ENCODE measurements at places on chromosomes 3 and 15.

DNA sequence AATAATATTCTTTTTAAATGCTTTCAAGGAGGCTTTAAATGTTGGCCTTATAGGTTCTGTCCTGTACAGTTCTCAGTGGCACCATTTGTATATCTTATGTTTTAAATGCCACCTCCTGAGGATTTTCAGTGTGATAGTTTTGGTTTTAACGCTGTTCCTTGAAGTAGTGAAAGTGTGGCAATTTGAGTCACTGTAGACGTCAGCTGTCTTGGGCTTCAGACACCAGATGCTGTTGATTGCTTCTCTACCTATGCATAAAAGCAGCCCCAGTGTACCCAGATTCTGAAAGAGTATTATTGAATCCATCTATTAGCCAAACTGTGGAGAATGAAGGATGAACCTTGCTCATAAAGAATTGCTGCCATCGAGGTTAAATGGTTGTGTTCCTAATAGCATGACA, 316.8 kb upstream of the GBE1 start:
- no peak for DNase-seq

DNA sequence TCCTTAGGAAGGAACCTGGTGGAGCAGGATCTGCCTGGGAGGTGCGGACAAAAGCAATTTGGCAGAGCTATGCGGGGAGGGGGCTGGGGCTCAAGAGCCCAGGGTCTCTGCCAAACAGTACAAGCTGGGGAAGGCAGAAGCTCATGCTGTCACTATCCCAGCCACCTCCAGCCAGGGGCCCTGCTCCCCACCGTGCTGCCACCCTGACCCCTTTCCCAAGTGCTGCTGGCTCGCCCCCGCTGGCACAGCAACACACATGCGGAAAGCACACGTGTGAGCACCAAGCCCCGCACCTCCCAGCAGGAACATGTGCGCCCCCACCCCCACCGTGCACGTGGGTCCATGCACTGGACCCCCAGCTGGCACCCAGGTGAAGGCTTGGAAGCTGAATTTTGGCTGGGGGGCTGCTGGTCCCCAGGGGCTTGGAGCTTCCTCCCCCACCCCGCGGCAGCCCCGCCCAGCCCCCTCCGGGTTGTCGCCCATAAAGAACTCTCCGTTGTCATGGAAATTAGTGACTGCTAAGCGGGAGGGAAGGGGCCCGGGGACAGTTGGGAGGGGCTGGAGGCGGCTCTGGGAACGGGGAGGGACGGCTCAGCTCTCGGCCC, 742 bp downstream of the CAMKV start:
- DNase-seq: no peak

DNA sequence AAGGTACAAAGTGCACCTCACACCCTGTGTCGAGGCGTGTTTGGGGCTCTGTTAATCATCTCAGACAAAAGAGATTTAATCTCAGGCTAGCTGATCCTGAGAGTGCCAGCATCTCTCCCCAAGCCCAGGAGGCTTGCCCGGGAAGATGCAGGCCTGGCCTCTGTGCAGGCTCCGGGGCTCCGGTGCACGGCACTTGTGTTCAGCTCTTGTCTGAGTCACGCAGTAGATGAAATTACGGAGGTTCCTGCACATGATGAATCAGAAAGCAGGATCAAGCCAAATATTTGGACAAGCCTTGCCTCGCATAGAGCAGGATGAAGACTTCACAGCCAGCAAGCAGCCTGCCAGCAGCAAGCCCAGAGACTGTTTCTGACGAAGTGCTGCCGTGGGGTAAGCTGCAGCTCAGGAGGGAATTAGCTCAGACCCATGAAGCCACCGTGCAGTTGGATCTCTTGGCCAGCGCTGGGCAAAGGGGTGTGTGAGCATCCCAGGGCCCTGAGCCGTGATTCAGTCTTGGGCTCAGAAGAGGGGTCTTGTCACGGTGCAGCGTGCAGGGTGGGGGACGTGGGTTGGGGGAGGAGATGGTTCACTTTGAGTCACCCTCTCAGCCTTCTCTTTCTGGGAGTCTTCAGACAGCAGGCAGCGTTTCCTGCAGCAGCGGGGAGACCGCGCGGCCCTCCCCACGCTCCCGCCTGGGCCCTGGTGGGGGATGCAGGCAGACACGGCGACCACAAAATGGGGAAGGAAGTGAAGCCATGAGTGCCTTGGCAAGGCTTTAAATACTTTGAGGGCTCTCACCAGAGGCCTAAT, 89.2 kb upstream of the MEF2A start:
- no peak for DNase-seq

DNA sequence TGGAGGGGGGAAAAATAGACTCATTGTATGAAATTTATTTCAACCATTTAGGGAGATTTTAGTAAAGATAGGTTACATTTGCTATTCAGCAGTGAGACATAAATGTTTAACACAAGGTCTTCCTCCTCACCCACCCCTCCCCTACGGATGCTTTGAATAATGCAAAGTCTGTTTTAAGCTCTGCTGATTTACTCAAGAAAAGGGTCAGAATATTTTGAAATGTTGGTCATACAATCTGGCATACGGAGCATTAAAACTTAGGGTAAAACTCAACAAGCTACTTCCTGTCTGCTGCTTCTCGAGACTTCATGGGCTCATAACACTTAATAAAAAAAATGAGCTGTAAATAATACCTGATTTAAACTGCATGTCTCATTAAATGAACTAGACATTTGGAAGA, 156.3 kb downstream of the WNT5A start:
- DNase-seq: no peak

DNA sequence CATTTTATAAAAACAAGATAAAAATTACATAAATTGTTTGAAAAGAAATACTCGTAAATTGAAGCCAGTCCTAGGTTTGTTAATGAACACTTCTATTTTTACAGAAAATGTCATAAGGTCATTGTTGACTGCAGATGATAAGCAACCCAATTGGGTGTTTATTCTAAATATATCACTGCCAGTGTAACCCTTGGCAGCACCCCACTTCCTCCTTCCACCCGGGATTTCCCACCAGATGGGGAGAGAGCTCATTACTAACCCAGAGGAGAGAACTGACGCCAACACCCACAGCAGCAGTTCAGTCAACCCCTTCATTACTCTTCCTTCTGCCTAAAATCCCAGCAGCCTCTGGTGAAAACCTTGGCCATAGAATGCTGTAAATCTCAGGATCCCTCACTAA, 307.6 kb downstream of the GAP43 start:
- no peak for DNase-seq

GRCh38 chr3:139534992-139535879, 4.3 kb downstream of the RBP1 start:
- DNase-seq: no peak

DNA sequence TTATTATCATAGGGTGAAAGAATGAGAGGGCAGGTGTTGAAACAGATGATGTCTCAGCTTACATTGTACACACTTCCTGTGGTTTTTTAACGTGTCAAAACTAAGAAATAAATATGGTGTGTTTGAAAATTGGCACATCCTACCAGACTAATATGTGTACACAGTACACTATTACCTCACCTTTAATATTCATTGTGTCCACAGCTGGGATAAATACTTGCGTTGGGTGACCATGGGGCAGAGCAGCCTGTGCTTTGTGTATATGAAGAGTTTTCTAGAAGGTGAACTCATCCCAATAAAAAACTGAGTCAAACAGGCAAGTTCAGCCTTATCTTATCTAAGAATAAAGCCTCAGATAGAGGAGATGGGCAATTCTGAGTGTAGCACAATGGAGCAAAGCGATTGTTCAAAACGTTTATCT, 17.3 kb downstream of the SUCNR1 start:
- DNase-seq: no peak

GRCh38 chr3:130844462-130844861, 49.4 kb upstream of the ATP2C1 start:
- DNase-seq: no peak

DNA sequence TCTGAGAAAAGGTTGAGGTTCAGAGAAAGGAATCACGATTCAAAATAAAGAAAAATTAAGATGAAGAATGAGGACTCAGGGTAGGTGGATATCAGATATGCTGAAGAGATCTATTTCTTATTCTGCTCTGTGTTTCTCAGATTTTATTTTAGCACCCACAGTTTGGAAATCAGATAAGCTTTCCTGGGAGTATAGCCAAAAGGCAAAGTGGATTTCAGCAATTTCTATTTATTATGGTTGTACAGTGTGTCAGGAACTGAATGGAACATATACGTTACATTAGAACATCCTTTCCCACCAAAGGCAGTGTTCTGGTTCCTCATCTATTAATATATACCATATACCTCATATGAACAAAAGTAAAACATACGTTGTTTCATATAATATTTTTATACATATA, 18.9 kb downstream of the PEX5L start:
- DNase-seq: no peak

DNA sequence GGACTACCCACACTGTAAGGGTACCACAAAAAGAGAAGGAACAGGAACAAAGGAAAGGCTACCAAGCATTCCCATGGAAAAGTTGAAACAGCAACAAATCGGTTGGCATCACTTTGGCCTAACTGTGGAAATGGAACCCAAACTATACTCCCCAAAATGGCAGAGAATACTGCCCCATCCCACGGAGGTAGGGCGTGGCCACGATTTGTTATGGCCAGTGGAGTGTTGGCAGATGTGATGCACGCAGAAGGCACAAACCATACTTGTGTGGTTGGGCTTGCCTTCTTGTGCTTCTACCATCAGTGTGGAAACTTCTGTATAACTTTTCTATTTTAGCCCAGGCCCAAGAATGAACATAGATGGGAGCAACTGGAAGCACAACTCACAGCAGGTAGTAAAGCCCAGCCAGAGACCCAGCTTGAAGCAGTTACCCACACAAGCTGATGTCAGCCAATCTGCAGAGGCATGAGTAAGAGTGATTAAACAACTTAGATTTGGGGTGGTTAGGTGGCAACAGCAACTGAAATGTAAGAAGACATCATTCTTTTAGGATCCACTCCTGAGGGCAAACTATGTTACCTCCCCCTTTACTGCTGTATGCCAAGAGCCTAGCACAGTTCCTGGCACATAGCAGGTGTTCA, 64.1 kb downstream of the BTD start:
- DNase-seq: no peak

DNA sequence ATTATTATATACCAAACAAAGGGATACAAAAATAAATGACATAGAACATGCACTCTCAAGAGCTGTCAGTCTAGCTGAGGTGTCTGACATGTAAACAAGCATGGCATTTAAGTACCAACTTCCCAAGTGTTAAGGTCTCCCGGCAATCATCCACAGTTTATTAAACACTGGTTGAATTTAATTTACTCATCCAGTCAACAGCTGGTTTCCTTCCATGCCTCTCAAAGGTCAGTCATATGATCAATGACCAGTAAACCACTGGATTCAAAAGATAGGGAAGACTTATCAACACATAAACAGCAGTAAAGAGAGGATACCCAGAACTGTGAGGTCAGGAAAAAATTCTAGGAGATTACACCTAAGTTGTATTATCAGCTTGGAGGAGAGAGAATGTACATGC, 80.4 kb downstream of the ADAM10 start:
- no peak for DNase-seq

- no peak for DNase-seq
Measured at GRCh38 chr15:82999905-83000671, 11.4 kb downstream of the C15orf40 start.

DNA sequence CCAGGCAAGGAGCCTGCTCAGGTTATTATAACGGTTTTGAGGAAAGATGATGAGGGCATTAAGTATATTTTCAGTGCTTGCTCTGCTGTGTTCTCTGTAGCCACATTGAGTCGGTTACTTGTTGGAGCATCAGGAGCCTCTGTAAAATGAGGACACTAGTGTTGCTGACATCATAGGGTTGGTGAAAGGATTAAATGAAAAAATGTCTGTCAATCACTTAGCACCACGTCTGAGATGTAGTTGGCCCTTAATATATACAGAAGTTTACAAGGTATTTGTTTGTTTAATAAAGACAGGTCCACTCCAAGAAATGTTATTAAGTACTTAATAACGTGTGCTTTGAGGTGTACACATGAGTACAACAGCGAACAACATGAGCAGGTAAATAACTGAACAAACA, 735 bp upstream of the SLC25A26 start:
- no peak for DNase-seq

GRCh38 chr3:177286034-177286433, 88.8 kb upstream of the TBL1XR1 start:
- no peak for DNase-seq

DNA sequence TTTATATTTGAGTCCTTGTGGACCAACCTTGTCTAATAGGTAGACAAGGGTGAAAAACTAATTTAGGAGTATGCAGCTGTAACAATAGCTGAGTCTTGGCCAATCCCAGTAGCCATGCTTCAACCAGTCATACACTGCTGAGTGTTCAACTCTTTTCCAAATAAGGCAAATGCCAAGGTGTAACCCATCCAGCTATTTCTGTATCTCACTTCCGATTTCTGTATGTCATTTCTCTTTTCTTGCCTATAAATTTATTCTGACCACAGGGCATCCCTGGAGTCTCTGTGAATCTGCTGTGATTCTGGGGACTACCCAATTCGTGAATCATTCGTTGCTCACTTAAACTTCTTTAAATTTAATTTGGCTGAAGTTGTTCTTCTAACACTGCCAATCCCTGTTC, 93.2 kb downstream of the MAGI1 start:
- no peak for DNase-seq

- no peak for DNase-seq
Measured at GRCh38 chr15:98442379-98442833, 205.9 kb upstream of the IGF1R start.

DNA sequence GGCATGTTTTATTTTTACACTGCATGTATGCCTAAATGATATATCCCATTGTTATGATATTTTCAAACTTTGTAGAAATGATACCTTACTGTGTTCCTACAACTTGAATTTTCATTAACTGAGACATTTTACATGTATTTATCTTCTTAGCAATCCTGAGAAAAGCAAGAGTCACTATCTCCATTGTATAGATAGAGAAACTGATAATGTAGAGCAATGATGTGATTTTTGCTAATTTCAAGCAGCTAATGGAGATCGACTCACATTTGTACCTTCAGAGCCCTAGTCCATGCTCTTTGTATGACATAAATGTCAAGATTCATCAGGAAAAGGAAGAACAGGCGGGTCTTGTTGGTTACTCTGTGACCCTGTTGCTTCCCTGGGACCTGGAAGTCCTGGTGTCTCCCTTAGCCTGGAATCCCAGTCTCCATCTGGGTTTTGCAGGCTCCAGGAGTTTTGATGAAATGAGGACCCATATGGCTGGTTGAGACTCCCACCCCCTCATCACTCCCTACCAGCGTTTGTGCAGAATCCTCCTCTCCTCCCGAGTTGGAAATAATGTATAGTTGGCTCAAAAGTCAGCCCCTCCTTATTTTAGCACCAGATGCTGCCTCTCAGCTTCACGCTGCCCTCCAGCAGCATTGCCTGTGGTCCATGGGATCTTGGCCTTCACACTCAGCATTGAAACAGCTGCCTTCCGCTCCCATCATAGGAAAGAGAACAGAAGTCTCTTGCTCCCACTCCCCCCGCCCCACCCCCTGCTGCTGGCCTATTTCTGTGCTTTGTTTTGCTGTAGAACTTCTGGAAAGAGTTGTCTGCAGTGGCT, 67.1 kb downstream of the APBA2 start:
- no peak for DNase-seq

GRCh38 chr15:86014016-86014415, 65.7 kb upstream of the AGBL1 start:
- no peak for DNase-seq

- DNase-seq: no peak
Measured at GRCh38 chr3:194250098-194251002, 100.8 kb downstream of the CPN2 start.

- no peak for DNase-seq
Measured at GRCh38 chr15:101440846-101441590, 48.5 kb downstream of the PCSK6 start.

- DNase-seq: no peak
Measured at GRCh38 chr15:79978655-79979514, 7.9 kb upstream of the BCL2A1 start.

Data from activated T-helper 1 cell treated with anti-CD3 and anti-CD28 coated beads, Interleukin-2, amount 50 U/mL, for 16 hours (primary cell).